ENCODE measurements at places on chromosomes 7 and 10.

- no peak for DNase-seq
Measured at GRCh38 chr7:134699021-134699818, 52.6 kb downstream of the BPGM start.

DNA sequence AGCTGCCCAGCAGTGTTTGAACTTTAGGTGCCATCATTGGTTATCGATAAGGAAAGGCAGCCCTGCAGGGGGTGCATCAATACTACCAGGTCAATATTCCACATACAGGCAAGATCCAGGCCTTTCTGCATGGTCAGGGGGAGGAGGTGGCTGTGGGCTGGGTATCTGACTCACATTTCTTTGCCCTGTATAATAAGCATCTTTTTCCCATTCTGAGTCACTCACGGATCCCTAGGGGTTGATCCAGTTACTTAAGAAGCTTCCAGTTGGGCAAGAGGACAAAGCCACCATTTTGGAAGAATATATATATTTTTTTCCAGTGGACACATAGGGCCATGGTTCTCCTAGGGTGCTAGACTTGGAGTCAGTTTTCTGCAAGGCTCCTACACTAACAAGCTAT is 114.2 kb upstream of the HABP2 start:
- no peak for DNase-seq

DNA sequence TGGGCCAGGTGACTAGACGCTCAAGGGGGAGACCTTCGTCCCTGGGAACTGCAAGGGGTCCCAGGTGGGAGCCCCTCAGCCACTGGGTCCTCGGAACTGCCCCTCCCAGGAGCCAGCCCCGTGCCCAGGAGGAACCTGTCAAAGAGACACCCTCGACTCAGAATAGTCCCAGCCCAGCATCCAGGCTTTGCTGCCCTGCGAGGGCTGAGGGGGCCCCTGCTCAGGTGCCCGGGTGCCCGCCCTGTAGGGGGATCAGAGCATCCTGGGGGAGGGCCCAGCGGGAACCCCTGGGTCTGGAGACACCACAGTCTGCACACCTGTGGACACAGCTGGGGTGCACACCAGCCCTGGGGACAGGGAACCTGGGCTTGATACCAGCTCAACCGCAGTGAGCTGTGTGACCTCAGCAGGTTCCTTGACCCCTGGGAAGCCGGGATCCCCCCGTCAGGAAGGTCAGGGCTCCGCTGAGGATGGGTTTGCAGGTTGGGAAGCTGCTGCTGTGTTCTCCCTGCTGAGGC is 407 bp downstream of the ELN start:
- DNase-seq: no peak

DNA sequence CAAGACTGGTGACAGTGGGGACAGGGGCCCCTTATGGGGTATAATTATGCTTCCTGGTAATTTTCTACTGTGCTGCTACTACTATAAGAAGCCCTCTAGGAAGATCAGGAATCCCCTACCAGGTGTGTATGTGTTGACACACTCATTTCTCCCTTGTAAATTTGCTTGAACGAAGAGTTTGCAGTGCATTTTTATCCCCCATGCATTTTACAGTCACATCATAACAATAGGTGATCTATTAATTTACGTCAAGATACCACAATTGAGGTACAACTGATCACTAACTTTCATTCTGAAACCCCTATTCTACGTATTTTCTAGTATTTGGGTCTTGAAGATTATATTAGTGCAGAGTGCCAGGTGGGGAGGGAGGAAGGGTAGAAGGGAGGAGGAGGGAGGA is 252.2 kb downstream of the NSUN6 start:
- DNase-seq: no peak

GRCh38 chr7:140674356-140674800 is 1.6 kb downstream of the ADCK2 start:
- DNase-seq: peak; percentile 66

DNA sequence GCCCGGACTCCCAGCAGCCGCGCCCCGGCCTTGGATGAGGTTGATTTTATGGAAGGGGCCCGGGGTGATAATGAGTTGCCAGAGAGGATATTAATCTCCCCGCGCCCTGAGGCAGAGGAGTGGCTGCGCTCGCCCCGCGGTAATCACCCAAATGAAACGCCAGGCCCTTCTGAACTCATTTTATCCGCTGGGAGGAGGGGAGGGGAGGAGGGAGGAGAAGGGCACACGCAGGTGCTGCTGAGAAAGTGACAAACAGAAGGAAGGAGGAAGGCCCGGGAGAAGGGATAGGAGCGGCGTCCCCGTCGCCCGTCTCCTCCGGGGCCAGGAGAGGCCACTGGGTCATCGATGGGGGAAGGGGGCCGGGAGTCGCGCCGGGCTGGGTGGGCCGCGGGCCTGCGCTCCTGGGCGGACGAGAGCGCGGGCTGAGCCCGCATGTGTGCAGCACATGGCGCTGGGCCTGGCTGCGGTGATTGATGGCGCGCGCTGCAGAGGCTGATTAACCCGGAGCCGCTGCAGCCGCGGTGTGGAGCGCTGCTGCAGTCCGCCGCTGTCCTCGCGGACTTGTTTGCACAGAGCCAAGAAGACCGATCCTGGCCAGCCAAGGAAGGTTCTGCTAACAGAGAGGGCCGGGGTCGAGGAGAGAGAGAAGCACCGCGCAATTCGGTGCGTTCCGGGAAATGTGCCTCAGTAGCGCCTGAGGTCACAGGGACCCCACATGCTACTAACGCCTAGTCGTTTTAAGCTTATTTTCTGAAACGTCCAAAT is 6.5 kb downstream of the MNX1 start:
- no peak for DNase-seq

DNA sequence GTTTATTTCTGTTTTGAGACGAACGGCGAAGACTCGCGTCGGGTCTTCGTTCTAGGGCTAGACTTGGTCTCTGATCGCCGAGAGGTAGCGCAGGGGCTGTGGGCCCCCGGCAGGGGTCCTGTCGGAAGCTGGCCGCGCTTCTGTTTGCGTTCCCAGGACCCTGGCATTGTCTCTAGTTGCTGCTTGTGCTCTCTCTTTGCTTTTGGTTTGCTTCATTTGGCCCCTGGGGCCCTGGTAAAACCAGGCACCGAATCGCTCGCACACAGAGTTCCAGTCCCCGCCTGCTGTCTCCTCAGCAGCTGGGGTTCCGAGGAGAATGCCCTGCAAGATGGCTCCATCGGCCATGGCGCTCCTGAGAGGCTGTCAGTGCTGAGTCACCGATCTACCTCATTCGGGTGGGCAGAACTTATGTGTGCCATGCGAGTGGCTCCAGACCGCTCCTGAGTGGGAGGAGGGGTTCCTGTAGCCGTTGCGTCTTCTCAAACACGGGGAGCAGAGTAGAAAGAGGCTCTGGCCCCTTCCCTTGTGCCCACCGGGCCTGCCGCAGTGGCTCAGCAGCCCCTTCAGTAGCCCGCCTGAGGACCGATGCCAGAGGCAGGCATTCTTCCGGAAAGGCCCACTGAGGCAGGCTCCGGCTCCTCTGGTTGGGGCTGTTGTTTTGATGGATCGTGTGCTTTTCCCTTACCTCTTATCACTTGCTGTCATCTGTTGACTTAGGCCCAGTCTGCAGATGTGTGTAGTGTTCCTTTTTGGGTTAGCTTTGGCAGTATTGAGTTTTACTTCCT is 826 bp downstream of the CHPF2 start:
- no peak for DNase-seq

DNA sequence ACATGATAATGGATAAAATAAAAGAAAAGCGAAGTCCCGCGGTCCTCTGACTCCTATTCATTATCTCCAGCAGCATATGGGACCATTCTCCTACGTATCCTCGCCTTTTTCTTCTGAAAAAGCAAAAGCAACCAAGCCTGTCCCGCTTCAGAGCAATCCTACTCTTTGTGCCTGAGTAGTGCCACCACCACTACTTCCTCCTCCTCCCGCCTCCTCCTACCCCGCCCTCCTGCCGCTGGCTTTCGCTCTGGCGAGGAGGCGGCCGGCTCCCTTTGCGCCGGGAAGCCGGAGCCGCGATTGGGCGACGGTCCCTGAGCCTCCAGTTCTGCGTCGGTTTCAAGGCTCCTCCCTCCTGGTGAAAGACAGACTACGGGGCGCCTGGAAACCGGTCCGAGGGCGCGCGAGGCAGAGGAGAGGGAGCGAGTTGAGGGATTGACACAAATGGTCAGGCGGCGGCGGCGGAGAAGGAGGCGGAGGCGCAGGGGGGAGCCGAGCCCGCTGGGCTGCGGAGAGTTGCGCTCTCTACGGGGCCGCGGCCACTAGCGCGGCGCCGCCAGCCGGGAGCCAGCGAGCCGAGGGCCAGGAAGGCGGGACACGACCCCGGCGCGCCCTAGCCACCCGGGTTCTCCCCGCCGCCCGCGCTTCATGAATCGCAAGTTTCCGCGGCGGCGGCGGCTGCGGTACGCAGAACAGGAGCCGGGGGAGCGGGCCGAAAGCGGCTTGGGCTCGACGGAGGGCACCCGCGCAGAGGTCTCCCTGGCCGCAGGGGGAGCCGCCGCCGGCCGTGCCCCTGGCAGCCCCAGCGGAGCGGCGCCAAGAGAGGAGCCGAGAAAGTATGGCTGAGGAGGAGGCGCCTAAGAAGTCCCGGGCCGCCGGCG is at the start of gene FZD1:
TSS of gene FZD1 (plus strand) at position 388 of the 878 bp plus-strand sequence. CDS start at position 836, 448 bp downstream.
- peak; percentile 97 for DNase-seq

- DNase-seq: no peak
Measured at GRCh38 chr7:84524714-84525694, 330.4 kb upstream of the SEMA3A start.

DNA sequence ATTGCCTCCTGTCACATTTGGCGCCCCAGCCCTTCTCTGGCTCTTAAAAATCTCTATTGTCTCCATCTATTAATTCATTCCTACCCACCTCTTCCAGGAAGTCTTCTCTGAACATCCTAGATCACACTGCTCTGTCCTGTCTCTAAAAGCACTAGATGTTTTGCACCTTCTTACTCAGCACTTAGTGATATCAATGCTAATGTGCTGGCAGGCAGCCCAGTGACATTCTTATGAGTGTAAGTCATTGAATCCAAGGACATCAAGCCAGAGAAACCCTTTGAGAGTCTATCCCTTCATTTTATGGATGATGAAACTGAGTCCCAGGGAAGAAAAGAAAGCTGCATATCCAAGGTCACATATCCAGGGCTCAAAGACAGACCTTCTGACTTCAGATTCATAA is 48.3 kb upstream of the PAX2 start:
- DNase-seq: no peak

DNA sequence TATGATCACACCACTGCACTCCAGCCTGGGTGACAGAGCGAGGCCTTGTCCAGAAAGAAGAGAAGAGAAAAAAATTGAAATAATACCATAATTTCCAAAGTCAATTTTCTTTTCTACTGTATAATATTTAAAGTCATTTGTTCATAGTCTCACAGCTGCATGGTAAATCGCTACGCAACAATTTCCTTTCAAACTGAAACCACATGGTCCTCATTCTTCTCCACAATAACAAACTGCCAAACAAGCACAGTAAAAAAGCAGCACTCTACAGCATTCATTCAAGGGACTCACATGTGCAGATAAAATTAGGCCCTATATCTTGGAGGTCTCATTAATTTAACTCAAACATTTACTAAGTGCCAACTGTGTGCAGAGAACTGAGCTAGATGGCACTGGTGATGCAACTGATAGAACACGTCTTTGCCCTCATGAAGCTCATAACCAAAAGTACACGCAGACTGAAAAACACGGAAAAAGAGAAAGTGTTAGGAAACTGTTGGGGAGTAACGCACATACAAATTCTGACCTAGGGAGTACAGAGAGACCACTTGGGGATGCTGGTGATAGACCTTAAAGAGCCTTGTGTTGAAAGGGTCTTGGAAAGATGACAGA is 68.4 kb upstream of the SRRM3 start:
- no peak for DNase-seq

- DNase-seq: no peak
Measured at GRCh38 chr10:12960941-12961340, 40.6 kb downstream of the CCDC3 start.

- peak; percentile 93 for DNase-seq
Measured at GRCh38 chr10:43137717-43138020, 576 bp upstream of the CSGALNACT2 start.
